Stimulated activated CD4-positive, alpha-beta T cell treated with anti-CD3 and anti-CD28 coated beads, Interleukin-1b, Interleukin-23, amount 100 ng/mL, for 1 hour (primary cell): ENCODE measurements at places on chromosomes 5 and 9.

GRCh38 chr5:108606185-108606584, 141.5 kb upstream of the FER start:
- DNase-seq: no peak

- DNase-seq: no peak
Measured at GRCh38 chr9:90970608-90971007, 169.0 kb downstream of the SYK start.

DNA sequence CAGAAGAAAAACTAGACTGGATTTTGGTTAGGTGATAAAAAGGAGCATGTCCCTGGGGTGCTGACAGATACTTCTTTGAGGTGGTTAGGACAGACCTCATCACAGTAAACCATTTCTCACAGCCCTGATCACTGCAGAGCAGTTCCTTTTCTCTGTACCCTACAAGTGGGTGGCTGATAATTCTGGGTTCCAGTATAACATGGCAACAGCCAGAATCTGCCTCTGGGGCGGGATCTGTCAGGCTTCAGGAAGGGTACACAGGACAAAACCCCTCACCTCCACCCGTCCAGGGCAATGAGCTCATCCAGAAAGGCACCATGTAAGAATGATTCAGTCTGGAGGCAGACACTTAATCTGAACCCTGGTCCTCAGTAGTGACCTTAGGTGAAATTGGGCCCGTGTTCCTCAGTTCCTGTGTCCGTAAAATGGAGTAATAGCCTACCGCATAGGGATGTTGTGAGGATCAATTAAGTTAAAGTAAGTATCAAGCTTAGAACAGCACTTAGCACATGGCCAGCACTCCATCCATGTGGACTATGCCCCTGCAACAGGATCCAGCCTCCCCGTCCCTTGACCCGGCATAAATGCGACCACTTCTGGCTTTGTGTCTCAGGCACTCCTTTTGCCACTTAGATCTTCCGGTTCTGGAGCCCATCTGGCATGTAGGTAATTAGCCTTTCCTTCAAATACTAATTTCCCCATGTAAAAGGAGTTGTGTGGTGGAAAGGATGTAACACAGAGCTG, 129.2 kb downstream of the LHFPL2 start:
- DNase-seq: no peak

- no peak for DNase-seq
Measured at GRCh38 chr9:69425136-69425801, 100.3 kb downstream of the ENTREP1 start.

GRCh38 chr9:94554439-94555331, at the start of gene PCAT7:
PCAT7 (plus strand) TSS chr9:94555083.
- no peak for DNase-seq

- DNase-seq: no peak
Measured at GRCh38 chr9:6901180-6901579, 143.4 kb downstream of the KDM4C start.

- DNase-seq: no peak
Measured at GRCh38 chr5:962801-963200, 45.8 kb upstream of the NKD2 start.

GRCh38 chr5:53378590-53379247, 101.7 kb upstream of the FST start:
- DNase-seq: no peak
